ENCODE measurements at places on chromosomes 3 and 15.

GRCh38 chr3:159001711-159002110 is 199.9 kb downstream of the MFSD1 start:
- no peaks in the 10 kb centered on the region for H3K4me1 ChIP-seq
- no peaks in the 10 kb centered on the region for H3K27me3 ChIP-seq
- no peak for DNase-seq
- no peaks in the 10 kb centered on the region for H3K36me3 ChIP-seq
- H3K27ac ChIP-seq = no peak overlapping the region

DNA sequence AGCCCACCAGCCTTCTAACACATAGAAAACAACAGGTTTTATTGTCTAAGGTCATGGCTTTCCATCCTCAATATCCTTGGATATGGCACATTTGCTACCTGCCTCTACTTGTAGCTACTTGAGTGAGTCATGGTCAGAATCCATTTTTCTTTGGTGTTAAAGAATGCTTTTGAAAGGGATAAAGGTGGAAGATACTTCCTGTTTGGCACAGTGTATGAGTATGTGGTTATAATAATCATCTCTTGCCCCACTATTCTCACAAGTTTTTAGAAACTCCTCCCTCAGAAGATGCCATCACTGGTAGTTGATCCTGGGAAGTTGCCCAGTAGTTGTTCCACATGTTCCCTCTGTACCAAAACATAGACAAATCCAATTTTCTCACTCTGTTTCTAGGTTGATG is 508.6 kb upstream of the IL12A start:
- H3K27ac ChIP-seq = no peak overlapping the region
- no peaks in the 10 kb centered on the region for H3K27me3 ChIP-seq
- no peak overlapping the region for H3K4me3 ChIP-seq
- no peaks in the 10 kb centered on the region for H3K4me1 ChIP-seq
- H3K36me3 ChIP-seq = no peaks in the 10 kb centered on the region
- DNase-seq = no peak

- no peak overlapping the region for H3K4me3 ChIP-seq
- H3K36me3 ChIP-seq = no peaks in the 10 kb centered on the region
- no peak overlapping the region for H3K27ac ChIP-seq
- DNase-seq = no peak
- H3K27me3 ChIP-seq = no peaks in the 10 kb centered on the region
Observed at GRCh38 chr3:2853651-2854050, 256.5 kb downstream of the IL5RA start.

DNA sequence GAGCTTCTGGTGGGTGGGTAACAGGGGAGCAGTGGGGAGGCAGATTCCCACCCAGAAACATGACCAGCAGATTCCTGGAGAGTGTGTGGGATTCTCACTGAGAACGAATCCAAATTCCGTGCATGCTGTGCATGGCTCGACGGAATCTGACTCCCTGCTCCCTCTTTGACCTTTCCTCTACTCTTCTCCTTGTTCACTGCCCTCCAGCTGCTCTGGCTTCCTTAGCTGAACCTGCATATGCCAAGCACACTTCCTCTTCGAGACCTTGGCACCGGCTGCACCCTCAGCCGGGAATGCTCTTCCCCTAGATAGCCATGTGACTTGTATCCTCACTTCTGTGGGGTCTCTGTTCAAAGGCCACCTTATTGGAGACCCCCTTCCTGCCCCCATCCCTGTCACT is 6.3 kb downstream of the INSYN1 start:
- H3K4me3 ChIP-seq = no peak overlapping the region
- H3K27me3 ChIP-seq = peaks cover 36% of the 10 kb centered on the region
- H3K36me3 ChIP-seq = no peaks in the 10 kb centered on the region
- DNase-seq = no peak
- H3K27ac ChIP-seq = no peak overlapping the region

DNA sequence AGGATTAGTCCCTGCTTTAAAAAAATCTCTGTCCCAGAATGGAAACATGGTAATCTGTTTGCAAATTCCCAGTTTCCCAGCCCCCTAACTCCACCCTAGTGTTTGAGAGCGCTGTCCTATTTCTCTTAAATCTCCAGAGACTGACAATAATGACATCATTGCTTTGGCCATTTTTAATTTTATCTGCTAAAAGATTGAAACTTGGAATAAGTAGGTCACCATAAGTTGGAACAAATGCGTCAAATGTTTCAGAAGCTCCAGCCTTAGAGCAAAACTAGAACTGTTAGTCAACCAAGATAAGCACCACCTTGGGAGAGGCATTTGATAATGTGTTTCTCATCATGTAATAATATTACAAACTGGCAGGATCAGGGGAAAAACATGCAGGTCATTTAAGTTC is 25.7 kb upstream of the MB21D2 start:
- H3K36me3 ChIP-seq = no peaks in the 10 kb centered on the region
- DNase-seq = no peak
- no peak overlapping the region for H3K4me3 ChIP-seq
- no peak overlapping the region for H3K27ac ChIP-seq

DNA sequence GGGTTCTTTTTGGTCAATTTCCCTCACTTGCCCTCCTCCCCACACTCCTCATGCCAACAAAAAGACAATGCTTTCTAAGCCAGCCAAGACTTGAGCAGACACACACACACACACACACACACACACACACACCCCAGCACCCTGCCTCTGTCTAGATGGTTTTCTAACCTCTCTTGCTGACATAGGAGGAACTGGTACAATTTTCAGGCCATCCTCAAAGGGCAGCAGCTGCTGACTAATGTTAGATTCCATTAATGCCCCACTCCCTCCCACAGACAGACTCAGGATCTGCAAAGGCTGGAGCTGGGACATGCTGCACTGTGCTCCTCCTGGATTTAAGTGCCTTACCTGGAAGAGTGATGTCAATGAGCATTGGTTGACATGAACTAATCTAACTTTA is 438.4 kb downstream of the OCA2 start:
- DNase-seq = no peak
- no peak overlapping the region for H3K4me3 ChIP-seq
- H3K36me3 ChIP-seq = no peaks in the 10 kb centered on the region
- no peak overlapping the region for H3K27ac ChIP-seq
- H3K27me3 ChIP-seq = no peaks in the 10 kb centered on the region
- no peaks in the 10 kb centered on the region for H3K4me1 ChIP-seq

- H3K4me3 ChIP-seq = peak overlapping the region; percentile 96
- no peaks in the 10 kb centered on the region for H3K27me3 ChIP-seq
- peaks cover 65% of the 10 kb centered on the region for H3K4me1 ChIP-seq
- H3K27ac ChIP-seq = peak overlapping the region; percentile 88
- peaks cover 32% of the 10 kb centered on the region for H3K36me3 ChIP-seq
Observed at GRCh38 chr3:9730657-9731205, 804 bp upstream of the BRPF1 start.

DNA sequence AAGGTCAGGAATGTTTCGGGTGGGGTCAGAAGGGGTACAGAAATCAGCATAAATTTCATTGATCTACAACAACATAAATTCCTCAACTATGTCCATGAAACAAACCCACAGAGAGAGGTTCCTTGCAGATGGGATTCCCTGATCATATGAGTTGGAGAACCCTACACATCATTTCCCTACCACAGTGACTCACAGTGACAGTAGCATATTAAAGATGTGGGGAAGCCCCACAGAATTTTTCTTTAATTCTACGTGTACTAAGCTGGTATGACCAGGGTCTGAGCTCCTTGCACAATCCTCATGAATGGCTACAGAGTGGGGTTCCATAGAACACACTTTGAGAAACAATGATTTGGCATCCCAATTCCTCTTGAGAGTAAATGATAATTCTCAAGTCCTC is 116.9 kb upstream of the RAD18 start:
- H3K36me3 ChIP-seq = no peaks in the 10 kb centered on the region
- H3K4me1 ChIP-seq = no peaks in the 10 kb centered on the region
- H3K4me3 ChIP-seq = no peak overlapping the region
- no peak overlapping the region for H3K27ac ChIP-seq
- DNase-seq = no peak

- H3K27me3 ChIP-seq = no peaks in the 10 kb centered on the region
- DNase-seq = peak; percentile 41
- H3K27ac ChIP-seq = no peak overlapping the region
- H3K4me3 ChIP-seq = no peak overlapping the region
- H3K4me1 ChIP-seq = peaks cover 15% of the 10 kb centered on the region
Observed at GRCh38 chr3:53114412-53115074, 15.7 kb downstream of the RFT1 start.

DNA sequence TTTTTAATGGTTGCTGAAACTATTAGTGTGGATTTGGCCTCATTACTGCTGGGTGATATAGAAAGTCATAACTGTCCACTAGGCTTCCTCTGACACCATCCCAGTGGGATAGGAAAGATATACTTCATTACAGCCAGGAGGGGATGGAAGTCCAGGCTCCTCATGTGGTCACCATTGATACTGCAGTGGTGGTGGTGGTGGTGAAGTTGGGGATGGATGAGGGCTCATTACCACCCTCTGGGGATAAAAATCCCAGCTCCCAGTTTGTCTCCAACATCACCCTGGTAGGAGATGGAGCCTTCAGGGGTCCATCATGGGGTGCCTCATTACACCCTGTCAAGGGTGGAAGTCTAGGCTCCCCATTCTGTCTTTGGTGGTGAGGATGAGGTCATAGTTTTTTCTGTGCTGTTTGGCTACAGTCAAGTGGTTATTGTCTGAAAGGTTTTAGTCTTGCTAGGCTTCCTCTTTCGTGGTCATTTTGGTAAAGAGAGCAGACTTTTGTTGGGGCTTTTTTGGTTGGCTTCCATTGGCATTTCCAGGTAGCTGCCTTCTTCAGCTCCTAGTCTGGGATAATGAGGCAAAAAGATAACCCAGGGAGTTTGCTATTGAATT is 30.1 kb upstream of the FILIP1L start:
- peaks cover 12% of the 10 kb centered on the region for H3K4me1 ChIP-seq
- no peak overlapping the region for H3K4me3 ChIP-seq
- H3K27me3 ChIP-seq = no peaks in the 10 kb centered on the region
- peaks cover 14% of the 10 kb centered on the region for H3K36me3 ChIP-seq
- peak overlapping the region; percentile 18 for H3K27ac ChIP-seq

- no peak overlapping the region for H3K4me3 ChIP-seq
- DNase-seq = no peak
- peaks cover 33% of the 10 kb centered on the region for H3K36me3 ChIP-seq
- H3K4me1 ChIP-seq = peaks cover 27% of the 10 kb centered on the region
- H3K27me3 ChIP-seq = no peaks in the 10 kb centered on the region
Observed at GRCh38 chr3:105793040-105793439, 75.8 kb downstream of the CBLB start.

Measured in activated CD4-positive, alpha-beta memory T cell treated with anti-CD3 and anti-CD28 coated beads, Interleukin-2, amount 10 ng/mL, durations not matched to agents 7 days and 5 days (primary cell).